ENCODE measurements at places on chromosomes 16 and 17.

- DNase-seq = peak; percentile 27
These were observed 348.0 kb downstream of the UTP18 start for GRCh38 chr17:51608251-51608933.

- DNase-seq = no peak
These were observed 81.0 kb downstream of the ATF7IP2 start for GRCh38 chr16:10466861-10467260.

- DNase-seq = peak; percentile 98
These were observed at the start of gene EVPL for GRCh38 chr17:76027159-76027839. Gene EVPL, minus strand, starts transcription at chr17:76027306. Its CDS starts 108 bp downstream, at chr17:76027198.

GRCh38 chr17:40181205-40181604, 3.9 kb downstream of the RAPGEFL1 start:
- no peak for DNase-seq

DNA sequence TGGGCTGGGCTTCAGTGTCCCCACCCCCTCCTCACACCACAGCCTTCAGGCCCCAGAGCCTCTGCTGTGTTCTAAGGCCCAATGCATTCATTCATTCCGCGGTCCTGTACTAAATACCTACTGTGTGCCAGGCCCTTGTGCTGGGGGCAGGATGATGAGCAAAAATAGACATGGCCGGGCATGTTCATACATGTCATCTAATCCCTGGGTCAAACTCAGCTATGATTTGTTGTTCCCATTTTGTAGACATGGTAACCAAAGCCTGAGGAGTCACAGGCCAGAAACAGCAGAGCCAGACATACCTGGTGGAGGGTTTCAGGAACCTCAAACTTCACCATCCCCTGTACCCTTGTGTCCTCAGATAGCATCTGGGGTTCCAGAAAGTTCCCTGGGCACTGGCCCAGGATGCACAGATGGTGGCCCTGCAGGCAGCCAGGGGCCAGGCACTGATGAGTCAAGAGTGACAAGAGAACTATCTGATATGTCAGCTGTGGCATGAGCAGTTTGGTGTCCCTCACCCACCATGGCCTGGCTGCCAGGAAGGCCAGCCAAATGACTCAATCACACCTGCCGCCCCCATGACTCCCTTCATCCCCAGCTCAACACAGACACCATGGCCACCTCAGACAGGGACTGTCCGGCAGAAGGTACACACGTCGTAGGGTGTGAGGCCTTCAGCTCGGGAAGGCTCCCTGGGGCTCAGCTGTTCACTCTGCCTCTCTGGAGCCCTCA, 2.7 kb upstream of the RRAD start:
- DNase-seq = no peak

- DNase-seq = no peak
These were observed 11.2 kb upstream of the TMEM208 start for GRCh38 chr16:67215706-67216105.

DNA sequence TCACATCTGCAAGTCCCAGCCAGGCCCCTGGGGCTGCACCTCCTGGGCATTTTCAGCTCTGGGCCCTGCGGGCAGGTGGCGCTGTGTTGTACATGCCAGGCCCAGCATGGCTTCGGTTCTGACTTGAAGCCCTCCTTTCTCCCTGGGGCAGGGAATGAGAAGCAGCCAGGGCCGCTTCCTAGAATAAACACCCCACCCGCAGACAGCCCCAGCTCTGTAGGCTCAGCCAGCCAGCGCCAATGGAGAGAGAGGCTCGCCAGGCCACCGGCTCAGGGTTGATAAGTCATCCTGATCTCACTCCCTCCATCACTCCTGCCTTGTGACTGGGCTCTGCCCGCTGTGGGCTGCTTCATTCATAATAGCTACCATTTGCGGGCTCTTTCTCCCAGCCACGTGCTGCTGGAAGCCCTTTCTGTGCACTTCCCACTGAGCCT, 6.0 kb upstream of the GLIS2 start:
- peak; percentile 58 for DNase-seq
